ENCODE measurements at places on chromosomes 4 and X. TPM values are rescaled to one million over a fixed set of nuclear protein-coding genes. Genes with fewer than 3 reads are reported as not detected.

GRCh38 chr4:60757986-60758680, 442.0 kb upstream of the ADGRL3 start:
- no peak overlapping the region for H3K4me3 ChIP-seq
- DNase-seq, result no peak
- no peaks in the 10 kb centered on the region for H3K36me3 ChIP-seq
- no peaks in the 10 kb centered on the region for H3K4me1 ChIP-seq
- H3K27me3 ChIP-seq, result no peaks in the 10 kb centered on the region

The NEUROG2 gene
- not detected for total RNA-seq

DNA sequence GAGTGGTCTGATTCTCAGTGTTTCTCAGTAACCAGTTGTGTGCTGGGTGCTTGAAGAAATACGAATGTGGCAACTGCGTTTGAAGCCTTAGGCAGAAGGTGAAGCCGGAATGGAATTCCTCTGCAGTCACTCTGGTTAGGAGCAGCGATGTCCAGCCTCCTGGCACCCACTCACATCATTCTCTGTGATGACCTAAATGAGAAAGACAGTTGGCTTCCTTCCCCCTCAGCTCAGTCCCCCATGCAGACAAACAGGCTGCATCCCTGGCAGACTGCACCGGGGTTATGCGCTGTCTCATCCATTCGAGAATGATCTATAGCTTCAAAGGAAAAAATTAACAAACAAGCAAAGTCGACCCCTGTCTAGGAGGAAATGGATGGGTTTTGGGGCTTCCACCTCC, 170.1 kb upstream of the SCML1 start:
- DNase-seq, result no peak
- no peak overlapping the region for H3K27ac ChIP-seq

The ADAMTS3 gene
- total RNA-seq, result not detected

The FGD1 gene
- total RNA-seq, result 0.06 TPM

- H3K27me3 ChIP-seq, result no peaks in the 10 kb centered on the region
- no peak overlapping the region for H3K4me3 ChIP-seq
- H3K36me3 ChIP-seq, result no peaks in the 10 kb centered on the region
- H3K4me1 ChIP-seq, result no peaks in the 10 kb centered on the region
- H3K27ac ChIP-seq, result no peak overlapping the region
Measured at GRCh38 chr4:34039766-34040165, 2204.5 kb downstream of the ARAP2 start.

DNA sequence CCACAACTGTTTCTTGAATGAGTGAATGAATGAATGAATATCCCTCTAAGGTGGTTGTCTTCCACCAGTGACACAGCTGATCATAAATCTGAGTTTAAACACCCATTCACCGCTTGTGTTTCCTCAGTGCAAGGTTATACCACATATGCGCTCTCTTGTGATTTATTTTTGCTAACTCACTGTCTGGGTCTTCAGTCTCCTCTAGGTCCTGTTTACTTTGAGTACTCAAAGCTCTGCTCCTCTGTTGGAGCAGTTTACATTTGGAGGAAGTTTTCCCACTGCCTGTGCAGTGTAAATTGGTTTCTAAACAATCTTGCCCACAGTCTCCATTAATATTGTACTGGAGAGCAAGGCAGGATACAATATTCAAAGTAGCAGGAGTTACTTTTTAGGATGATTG, 212.6 kb upstream of the JADE1 start:
- H3K36me3 ChIP-seq, result peaks cover 2% of the 10 kb centered on the region
- DNase-seq, result no peak
- H3K27ac ChIP-seq, result no peak overlapping the region
- H3K4me3 ChIP-seq, result no peak overlapping the region
- no peaks in the 10 kb centered on the region for H3K4me1 ChIP-seq

GRCh38 chrX:10177601-10178000, 20.8 kb downstream of the CLCN4 start:
- DNase-seq, result no peak
- no peak overlapping the region for H3K27ac ChIP-seq
- no peak overlapping the region for H3K4me3 ChIP-seq
